Substantia nigra (tissue), 51 donors: ENCODE measurements at places on chromosomes 13 and 19.

GRCh38 chr19:1799695-1800342 lies 12.3 kb downstream of the ATP8B3 start:
- no peak for DNase-seq

GRCh38 chr19:19562665-19563347 lies 24.7 kb downstream of the CILP2 start:
- DNase-seq, result no peak

DNA sequence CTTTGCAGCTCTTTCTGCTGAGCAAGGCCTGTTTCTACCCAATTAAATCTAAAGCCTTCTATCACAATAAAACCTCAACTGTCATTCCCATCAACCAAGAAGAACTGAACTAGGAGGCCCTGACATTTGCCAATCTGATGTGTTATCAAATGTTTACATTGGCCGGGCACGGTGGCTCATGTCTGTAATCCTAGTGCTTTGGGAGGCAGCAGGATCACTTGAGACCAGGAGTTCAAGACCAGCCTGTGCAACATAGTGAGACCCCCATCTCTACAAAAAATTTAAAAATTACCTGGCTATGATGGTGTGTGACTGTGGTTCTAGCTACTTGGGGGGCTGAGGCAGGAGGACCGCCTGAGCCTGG lies 2.8 kb upstream of the FBXO17 start:
- DNase-seq, result no peak

DNA sequence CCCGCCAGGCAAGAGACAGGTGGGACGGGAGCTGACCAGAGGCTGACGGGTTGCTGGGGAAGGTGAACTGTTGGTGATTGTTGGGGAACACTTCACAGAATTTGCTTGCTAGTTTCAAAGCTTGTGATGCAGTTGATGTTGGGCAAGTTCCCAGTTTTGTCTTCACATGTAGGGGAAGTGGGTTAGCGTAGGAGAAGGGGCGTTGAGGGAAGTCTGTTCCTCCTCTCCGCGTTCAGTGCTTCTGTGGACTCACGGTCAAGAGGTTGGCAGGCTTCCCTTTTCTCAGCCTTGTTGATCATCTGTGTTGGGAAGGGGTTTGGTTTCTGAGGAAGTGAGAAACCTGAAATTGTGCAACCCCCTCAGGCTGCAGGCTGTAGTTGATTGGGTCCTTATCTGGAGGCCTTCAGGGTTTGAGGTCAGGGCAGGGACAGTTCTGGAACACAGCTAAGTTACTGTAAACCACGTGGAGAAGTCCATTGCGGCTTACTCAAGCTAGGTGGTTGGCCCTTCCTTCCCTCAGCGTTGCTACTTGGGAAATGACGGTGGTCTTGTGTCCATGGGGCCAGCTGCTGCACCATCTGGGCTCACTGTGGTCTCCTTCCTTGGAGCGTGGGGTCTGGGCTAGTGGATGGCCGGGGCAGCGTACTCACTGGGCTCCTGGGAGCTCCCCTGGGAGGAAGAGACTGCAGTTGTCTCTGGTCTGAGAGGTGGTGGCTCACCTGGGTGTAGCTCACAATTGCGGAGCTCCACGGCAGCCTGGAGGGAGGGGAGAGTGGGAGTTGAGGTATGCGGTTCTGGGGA lies 7.5 kb downstream of the RPS9 start:
- DNase-seq, result peak; percentile 72

- DNase-seq, result no peak
These were observed 20.0 kb downstream of the PEX11G start for GRCh38 chr19:7468840-7469239.

DNA sequence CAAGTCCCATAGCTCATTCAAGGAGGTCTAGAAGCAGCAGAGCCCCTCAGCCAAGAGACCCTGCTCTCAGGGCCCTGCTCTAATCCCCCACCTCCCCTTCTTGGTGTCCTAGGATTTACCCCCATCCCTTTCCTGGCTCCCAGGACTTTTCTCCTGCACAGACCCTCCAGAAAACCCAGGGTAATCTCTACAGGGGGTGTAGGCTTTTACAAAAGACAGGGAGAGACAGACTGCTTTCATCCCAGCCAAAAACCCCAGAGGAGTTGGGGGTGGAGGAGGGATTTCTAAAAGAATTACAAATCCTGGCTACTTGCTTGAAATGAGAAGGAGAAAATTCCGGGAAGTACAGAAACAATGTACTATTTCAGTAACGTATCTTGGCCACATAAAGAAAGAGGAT lies 133.3 kb downstream of the TNFSF13B start:
- no peak for DNase-seq

DNA sequence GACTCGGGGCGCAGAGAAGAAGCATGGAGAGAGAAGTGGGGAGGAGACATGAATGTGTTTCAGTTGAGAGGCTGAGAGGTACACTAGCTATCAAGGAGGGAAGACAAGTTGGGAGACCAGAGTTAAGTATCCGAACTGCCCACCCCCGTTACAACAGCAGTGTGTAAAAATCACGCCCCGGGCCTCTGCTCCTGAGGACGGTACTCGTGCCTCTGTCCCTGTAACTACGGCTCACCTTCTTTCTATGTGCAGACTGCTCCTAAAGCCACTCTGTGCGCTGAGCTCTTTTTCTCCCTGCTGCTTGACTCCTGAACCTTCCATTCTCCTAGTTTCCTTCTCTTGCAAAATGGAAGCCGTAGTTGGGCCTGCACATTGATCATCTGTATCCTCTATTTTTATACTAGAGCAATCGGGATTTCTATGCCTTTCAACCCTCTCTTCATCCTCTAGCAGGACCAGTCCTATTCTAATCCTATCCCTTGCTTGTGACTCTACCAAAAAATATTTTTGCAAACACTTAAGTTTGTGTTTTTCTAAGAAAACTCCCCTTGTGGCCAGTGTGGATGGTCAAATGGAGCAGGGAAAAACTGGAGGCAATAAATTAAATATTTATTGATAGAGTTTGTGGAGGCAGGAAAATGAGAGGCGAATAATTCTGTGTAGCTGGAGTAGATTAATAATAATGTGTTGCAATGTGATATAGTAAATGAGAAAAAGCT lies 569 bp downstream of the POLR1D start:
- no peak for DNase-seq

DNA sequence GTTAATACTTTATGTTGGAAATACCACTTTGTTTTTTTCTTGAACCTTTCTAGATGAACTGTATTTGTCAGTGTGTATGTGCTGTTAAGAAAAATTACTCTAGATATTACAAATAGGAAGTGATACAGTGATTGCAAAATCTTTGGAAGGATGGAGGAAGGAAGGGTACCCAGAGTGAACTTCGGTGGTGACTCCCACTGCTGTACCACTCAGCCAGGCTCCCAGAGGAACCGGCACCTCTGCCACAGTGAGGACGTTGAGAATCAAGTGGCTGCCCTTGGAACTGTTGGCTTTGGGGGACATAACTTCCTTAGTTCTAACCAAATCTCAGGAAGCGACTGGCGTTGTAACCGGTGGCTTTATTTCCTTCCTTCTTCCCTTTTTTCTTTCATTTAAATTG lies 184.7 kb downstream of the PCCA start:
- no peak for DNase-seq

DNA sequence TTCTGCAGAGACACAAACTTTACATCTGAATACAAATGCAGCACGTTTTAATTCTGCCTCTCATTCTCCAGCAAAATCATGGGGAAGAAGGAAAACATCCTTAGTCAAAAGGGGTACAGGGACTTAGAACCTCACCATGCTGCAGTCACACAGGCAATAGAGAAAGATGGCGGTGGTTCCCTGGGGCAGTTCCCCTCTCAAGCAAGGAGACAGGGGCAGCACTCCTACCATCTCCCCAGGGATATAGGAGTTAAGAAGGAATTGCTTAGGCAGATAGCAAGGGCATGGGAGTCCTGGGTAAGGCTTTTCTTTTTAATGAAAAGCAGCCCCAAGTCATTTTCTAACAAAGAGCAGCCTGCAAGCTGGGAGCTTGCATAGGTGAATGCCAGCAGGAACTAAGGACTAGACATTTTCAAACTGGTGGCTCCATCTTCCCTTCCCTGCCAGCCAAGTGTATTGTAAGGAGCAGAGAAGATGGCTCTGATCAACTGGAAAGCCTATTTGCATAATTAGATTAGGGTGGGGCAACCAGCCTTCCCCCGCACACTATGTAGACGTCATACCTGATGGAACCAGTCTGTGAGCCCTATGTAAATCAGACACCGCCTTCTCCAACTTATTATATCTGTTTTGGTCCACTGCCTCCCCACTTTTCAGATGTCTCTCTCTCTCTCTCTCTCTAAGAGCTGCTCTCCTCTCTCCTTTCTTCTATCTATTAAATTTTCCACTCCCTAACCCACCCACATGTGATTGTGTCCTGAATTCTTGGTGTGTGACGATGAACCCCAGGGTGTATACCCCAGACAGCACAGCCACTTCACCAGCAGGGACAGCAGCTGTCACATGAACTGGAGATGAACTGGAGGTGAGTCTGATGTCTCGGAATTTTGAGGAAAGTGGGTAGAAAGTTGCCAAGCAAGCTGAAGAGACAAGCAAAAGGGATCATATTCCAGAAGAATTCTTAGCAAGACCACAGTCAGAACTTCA lies 514.5 kb downstream of the IRS2 start:
- DNase-seq, result no peak

DNA sequence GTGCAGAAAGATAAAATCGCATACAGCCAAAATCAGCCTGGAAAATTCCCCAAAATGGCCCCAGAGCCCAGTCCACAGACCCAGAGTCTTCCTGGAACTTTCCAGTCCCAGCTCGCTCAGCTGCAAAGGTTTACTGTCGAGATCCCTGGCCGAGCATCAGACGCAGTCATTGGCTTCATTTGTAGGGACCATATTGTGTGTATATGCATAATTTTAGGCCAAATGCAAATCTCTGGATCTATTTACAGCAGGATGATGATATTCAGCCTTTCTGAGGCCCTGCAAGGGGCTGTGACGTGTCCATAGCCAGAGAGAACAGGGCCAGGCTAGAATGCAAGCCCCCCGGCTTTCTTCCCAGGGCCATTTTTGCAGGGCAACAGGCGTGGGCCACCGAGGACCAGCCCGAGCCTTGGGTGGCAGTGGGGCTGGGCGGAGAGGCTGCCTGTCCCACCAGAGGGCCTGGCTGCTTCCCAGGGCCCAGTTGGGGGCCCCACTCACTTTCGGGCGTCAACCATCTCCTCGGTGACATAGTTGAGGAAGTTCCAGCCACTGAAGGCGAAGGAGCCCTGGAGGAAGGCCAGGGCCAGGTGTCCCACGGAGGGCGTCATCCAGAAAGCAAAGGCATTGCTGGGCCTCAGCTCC lies 13.7 kb downstream of the SLC7A10 start:
- DNase-seq, result no peak

DNA sequence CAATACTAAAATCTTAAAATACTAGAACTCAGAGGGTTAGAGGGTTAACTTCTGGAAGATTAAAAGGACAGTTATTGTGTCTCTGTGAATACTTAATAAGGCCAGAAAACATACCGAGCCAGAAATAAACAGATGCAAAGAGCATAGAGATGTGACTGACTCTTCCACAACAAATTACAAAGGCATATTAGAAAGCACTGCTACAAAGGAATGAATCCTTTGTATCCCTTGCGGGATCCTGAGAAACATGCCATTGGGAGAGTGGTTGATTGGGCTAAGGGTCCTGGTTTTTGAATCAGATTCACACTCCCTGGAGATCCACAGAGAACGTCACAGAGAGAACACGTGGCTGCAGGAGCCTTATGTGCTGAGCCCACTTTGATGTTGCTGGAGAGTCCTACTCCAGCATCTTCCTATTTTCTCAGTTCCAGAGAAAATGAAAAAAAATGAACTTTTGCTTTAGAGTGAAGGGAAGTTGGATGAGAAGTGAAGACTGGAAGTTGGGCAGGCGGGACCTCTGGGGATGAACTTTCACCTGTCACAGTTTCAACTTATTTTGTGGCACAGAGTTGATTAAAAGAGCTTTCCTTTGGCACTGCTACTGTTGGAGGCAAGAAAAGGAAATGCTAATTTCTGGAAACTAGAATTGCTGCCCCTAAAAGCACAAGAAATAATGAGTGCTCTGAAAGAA lies 309.9 kb downstream of the DCT start:
- no peak for DNase-seq

GRCh38 chr19:42627916-42628315 lies 33.2 kb upstream of the CEACAM8 start:
- DNase-seq, result no peak

GRCh38 chr13:31036731-31037695 lies 104.6 kb downstream of the TEX26 start:
- no peak for DNase-seq

DNA sequence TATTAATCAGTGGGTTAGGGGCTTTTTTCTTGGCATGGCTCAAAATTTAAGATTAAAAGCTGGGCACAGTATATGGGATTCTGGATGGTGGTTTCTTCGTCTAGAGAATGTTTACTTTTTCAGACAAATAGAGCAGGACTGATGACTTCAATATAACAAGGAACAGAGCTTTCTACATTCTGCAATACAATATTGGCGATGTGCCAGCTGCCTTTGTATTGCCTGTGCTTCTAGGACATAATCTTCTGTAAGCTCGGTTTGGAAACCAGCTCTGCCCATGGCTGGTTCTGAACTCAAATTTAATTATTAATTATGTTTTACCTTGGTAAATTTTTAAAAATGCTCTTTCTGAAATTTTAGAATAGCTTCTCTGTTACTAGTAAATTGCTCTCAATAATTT lies 139.1 kb upstream of the TRPC4 start:
- DNase-seq, result no peak

DNA sequence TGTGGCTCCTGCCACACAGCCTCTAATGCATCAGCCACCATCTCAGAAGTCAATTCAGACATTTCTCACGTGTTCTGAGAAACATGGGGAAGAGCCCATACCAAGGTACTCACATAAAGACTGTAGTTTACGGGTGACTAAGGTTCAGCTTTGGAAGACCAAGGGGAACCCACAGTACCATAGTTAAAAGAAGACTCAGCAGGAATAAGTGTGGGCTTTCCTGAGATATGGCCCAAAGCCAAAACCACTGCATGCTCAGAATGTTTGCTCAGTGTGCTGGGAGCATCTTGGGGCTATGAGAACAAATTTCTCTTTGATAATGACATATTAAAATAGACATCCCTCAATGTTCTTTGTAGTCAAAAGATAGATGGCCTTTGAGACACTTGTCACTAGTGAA lies 283.8 kb downstream of the DCT start:
- DNase-seq, result no peak

DNA sequence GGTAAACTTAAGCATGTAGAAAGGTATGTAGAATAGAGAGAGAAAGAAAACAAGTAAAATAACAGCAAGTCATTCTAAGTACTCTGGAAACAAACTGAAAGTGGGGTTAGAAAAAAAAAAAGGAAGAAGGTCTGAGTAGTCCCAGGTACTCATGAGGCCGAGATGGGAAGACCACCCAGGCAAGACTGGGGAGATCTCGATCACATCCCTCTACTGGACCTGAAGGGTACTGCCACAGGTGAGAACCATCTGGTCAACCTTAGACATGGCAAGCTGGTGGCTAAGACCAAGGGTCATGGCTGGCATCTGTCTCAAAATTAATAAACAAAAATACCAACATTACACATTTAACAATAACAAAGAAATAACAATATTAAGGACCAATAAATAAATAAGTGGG lies 36.3 kb upstream of the ZNF724 start:
- DNase-seq, result no peak
